ENCODE measurements at places on chromosomes 1 and 21.
A peak's percentile ranks its signal among the peaks of the same experiment; 100 is the strongest.

GRCh38 chr1:46996659-46997281 is 26.7 kb upstream of the CYP4X1 start:
- DNase-seq: no peak

GRCh38 chr1:47901001-47901575 is 96.1 kb downstream of the TRABD2B start:
- DNase-seq: no peak

DNA sequence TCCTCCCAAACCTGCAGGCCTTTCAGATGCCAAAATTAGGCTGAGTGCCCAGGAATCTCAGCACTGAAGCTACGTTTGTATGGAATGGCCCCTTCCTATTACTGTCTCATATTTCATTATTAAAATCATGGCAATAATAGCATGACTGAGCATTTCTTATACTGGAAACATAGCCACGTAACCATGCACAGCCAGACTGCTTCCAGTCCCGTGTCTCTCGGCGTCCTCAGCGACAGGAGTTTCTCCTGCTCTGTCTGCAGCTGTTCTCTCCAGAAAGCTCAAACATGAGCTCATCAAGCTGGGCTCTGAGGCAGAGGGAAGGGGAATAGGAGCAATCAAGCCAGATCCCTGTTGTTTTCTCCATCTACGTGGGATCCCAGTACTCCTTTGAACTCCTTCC is 104.0 kb downstream of the CDC7 start:
- no peak for DNase-seq

GRCh38 chr1:6006882-6007281 is 14.7 kb upstream of the NPHP4 start:
- DNase-seq: no peak

DNA sequence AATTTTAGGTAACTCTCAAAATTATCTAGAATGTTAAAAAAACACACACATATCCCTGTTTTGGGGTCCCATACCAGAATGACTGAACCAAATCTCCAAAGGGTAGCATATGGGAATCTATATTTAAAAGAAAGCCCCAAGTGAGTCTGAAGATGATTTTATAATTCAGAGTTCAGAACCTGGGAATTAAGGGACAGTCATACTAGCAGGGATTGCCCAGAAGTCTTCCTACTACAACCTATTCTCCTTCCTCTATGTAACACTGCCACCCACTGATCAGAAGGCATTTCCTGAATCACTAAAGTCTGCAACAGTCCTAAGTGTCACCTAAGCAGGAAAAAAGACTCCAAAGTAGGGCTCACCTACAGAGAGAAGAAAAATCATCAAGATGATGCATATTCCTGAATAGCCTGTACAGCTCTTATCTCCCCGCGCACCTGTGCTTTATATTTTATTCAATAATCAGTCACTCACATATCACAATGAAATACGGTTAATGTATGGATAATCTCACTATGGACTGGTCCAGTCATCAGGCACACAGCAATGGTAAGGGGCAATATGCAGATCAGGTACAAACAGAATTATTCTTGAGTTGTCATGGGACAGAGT is 4.9 kb downstream of the RGS1 start:
- peak; percentile 13 for DNase-seq

DNA sequence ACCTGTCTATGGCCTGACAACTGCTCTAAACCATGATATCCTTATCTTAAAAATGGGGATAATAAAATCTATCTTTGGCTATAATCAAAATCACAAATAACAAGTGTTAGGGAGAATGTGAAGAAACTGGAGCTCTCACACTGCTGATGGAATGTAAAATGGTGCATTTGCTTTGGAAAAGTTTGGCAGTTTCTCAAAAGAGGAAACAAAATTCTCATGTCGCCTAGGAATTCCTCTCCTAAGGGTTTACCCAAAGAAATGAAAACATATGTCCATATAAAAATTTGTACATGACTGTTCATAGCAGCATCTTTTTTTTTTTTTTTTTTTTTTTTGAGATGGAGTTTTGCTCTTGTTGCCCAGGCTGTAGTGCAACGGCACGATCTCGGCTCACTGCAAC is 64.3 kb downstream of the ZNF281 start:
- DNase-seq: no peak

- DNase-seq: no peak
Observed at GRCh38 chr21:44303490-44303981, 3.7 kb downstream of the PFKL start.

- DNase-seq: no peak
Observed at GRCh38 chr21:39568361-39568760, 44.4 kb upstream of the B3GALT5 start.

GRCh38 chr1:245550720-245551043 is 395.9 kb downstream of the KIF26B start:
- no peak for DNase-seq

DNA sequence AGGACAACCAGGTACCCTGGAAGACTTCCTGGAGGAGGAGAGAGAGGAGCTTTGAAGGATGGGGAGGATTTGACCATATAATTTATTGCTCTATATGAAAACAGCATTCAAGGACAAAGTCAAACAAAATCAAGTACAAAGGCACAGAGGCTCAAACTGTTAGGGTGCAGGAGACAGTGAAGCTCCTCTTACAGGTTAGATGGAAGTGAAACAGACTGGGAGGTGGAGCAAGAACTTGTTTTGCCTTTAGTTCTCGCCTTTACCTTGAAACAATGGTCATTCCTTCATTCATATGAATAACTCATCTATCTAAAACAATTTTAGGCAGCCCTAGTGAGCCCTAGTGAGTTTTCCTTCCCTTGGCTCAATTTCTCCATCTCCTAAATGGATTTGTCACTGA is 199.6 kb downstream of the HIVEP3 start:
- no peak for DNase-seq

DNA sequence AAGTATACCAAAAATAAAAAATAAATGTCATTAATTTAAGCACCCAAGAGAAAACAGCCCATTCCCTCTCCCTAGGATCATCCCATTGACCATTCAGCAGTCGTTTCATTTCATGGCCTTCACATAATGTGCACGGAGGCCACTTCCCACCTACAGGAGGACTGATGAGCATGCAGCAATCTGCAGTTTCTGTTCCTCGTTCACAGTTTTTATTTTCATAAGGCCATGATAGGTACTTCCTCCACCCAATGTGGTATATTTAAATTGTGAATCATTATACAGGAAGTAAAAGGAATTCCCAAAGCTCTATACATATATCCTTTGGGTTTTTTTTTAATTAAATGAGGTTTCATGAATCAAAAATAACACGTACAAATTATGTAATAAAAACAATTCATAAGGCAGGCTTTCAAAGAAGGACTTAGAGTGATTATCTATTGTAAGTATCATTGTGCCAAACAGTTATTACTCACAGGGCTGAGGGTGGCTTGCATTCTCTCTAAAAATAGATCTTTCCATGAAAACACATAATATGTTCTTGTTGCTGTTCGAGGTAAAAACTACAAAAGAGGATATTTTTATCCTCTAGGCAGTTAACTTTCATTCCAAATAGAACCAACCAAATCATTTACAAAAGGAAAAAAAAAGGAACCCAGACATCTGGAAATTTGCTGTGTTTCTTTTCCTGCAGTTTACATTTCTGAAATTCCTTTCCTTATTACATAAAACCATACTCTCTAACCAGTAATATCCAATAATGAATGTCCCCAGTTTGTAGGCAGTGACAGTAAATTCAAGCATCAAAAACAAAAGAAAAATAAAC is 27.5 kb upstream of the SLC44A3 start:
- DNase-seq: no peak

DNA sequence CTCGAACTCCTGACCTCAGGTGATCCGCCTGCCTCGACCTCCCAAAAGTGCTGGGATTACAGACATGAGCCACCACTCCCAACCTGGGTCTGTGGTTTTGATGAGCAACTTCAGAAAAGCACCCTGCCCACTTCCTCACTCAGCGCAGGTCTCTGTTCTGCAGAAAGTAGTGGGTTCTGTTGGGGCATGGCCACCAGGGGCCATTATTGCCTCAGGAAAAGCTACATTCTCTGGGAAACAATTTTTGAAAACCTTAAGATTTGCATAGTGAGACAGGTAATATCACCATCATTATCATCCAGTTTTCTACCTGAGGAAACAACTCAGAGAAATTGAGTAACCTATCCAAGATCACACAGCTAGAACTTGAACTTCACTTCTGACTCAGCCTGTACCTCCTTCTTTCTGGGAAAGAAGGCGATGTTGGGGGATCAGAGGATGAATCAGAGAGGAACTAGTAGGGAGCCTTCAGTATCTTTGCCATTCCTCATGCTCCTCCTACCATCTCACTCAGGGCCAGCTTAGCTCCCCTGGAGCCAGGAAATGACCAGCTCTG is 7.1 kb upstream of the NES start:
- no peak for DNase-seq

- no peak for DNase-seq
Observed at GRCh38 chr1:9207086-9207485, 27.5 kb upstream of the H6PD start.

- peak; percentile 97 for DNase-seq
Observed at GRCh38 chr1:207963427-207964194, 52.7 kb upstream of the CD34 start.

DNA sequence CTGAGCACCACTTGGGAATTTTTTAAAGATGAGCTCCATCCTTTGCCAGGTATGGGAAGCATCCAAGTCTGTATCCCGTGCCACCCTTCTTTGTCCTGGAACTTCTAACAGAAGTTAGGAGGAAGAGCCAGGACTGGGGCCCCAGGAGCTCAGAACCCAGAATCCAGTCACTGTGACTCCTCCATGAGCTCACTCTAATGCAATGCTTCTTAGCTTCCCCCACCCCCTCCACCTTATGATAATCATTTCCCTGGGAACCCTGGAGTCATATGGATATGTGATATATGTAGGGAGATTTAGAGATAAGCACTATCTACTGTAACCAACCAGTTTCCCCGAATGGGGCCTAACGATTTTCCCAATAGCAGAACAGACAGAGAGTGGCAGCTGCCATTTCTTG is 758 bp upstream of the SPRR5 start:
- DNase-seq: no peak

DNA sequence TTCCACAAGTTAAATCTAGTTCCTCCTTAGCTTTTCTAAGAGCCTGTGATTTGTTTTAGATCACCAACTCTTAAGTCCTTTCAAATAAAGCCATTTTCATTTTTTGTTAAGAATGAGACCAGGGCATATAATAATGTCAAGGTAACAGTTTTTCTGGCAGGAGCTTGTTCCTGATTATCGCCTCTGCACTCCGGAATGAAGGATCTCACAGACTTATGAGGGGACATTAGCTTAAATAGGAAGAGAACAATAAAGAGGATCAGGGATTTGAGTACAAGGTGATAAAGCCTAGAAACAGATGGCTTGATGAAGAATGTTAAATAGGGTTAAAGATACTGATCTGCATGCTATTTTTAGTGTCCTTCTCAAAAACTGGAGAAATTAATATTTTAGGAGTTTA is 13.6 kb upstream of the OTUD7B start:
- DNase-seq: no peak

DNA sequence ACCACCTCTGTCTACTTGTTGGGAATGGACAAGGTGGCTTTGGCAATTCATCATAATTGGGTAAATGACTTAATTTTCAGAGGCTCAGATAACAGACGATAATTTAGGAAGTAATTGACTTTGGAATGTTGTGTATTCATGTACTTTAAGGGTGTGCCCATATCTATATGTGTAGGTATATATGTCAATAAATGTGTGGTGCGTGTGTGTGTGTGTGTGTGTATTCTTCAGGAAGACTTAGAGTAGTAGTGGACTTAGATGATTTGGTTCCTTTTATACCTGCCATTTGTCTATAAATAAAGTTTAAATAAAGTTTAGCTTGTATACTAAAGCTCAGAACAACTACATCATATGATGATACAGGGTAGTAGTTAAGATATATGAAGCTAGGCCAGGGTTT is 20.0 kb upstream of the JUN start:
- DNase-seq: no peak

GRCh38 chr1:82177192-82177591 is 376.5 kb downstream of the ADGRL2 start:
- no peak for DNase-seq

GRCh38 chr1:25556791-25557476 is 13.5 kb downstream of the LDLRAP1 start:
- no peak for DNase-seq

- no peak for DNase-seq
Observed at GRCh38 chr1:30414851-30415165, 308.6 kb downstream of the MATN1 start.

DNA sequence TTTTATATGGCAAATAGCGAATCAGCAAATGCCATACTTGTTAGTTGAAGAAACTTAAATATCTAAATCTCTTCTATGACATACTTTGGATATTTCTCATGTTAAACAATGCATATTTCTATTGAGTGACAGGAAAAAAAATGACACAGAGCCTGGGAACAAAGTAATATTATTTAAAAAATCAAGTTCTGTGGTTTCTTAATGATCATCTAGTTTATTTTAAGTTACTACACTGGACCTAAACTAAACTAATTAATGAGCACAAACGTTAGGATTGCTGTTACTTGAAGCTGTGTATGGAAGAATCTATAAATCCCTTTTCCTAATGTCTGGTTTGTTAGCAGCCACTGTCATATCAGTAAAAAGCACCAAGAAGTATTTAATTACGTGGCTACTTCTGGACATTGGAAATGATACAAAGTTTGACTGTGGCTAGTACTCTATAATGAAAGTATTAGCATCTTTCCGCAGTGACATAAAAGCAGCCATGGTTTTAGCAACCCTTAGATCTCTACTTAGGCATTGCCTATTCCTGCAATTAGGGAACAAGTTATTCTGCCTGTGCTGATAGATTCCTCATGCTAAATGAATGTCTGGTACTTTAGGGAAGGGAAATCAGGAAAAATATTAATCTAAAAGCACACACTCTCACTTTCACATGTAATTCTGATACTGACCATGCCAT is 981.7 kb upstream of the B3GALT2 start:
- no peak for DNase-seq

DNA sequence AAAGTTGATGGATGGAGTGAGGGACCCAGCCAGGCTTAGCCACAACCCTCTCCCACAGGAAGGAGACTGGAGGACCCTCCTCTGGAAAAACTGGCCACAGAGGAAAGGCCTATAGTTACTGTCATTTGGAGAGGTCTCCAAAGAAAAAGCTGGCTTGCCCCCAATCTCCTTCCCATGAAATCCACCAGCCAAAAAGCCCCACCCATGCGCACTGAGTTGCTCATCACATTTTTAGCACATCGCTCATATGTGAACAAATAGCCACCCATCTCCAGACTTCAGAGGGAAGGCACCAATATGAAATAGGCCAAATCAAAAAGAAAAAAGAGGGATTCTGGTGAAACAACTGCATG is 36.9 kb upstream of the QSOX1 start:
- no peak for DNase-seq

- DNase-seq: no peak
Observed at GRCh38 chr1:93623875-93624274, 57.8 kb downstream of the BCAR3 start.

Data from iPS-NIHi11 (cell line).